ENCODE measurements at places on chromosomes 12 and 14.

GRCh38 chr14:92122351-92122677 lies 545 bp downstream of the CPSF2 start:
- DNase-seq: no peak

GRCh38 chr12:121537814-121538698 lies 42.8 kb downstream of the KDM2B start:
- DNase-seq: peak; percentile 22

DNA sequence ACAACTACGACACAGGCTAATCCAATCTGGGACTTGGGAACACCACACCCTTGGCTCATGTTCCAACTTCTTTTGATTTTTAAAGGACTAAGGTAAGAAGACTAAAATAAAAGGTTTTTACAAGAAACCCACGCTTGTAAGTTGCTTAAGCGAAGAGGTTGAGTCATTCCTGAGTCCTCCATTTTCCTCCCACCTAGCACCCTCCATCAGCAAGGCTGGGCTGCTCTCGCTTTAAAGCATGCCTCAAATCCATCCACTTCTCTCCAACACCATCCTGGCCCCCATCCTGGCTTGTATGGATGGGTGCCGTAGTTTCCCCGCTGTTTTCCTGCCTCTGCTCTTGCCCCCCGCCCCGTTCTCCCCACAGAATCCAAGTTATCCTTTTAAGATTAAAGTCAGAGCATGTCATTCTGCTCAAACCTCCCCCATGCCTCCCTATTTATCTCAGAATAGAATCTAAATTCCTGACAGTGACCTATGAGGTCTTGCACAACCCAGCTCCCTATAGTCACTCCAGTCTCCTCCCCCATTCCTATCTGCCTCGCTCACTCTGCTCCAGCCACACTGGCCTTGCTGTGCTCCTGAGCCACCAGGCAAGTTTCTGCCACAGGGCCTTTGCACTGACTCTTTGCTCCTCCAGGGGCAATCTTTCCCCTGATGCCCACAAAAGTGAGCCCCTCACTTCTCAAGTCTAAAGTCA lies 34.5 kb downstream of the SCARB1 start:
- DNase-seq: no peak

DNA sequence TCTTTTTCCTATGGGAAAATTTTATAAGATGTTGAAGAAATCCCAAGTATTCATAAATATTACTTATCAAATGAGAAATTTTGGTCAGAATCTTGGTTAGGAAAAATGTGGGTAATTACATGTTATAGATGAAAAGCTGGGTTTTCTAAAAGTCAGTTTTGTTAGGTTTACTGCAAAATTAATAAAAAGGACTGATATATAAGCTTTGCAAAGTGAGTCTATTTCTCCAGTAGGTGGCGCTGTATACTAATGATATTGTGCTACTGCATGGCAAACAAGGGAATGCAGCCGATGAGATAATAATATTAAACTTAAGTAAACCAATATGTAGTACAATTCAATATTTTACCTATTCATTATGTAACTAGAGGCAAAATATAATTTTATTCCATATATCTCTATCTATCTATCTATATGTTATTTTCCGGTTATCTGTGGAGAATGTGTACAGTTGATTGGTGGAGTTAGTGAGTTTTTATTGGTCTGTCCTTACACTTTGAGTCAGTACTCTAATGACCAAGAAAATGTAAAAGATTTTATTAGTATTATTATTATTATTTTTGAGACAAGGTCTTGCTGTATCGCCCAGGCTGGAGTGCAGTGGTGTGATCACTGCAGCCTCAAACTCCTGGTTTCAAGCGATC lies 32.9 kb downstream of the MIPOL1 start:
- DNase-seq: peak; percentile 40

- no peak for DNase-seq
Observed at GRCh38 chr14:104216457-104216856, 78.1 kb downstream of the KIF26A start.

- DNase-seq: no peak
Observed at GRCh38 chr14:102255401-102256190, 49.4 kb downstream of the MOK start.
